ENCODE measurements at places on chromosomes 3 and 15.

GRCh38 chr3:186210852-186211500 lies 102.1 kb upstream of the ETV5 start:
- no peak for DNase-seq

GRCh38 chr3:157043771-157044170 lies 116.2 kb downstream of the CCNL1 start:
- DNase-seq: no peak

- no peak for DNase-seq
Observed at GRCh38 chr3:13865581-13865980, 14.3 kb downstream of the WNT7A start.

DNA sequence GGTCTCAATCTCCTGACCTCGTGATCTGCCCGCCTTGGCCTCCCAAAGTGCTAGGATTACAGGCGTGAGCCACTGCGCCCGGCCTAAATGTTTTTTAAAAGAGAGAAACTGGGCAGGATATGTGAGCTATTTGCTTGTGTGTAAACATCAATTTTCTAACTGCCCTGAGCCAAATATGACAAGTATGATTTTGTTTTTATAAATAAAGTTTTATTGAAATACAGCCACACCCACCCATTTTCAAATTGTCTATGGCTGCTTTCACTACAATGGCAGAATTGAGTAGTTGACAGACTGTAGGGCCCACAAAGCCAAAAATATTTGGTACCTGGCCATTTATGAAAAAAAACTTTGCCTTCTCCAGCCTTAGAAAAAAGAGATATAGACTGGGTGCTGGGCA lies 15.9 kb upstream of the HDC start:
- no peak for DNase-seq

GRCh38 chr15:75452364-75452864 lies 924 bp upstream of the SIN3A start:
- DNase-seq: peak; percentile 83

- no peak for DNase-seq
Observed at GRCh38 chr3:3744826-3745225, 54.4 kb upstream of the LRRN1 start.

GRCh38 chr3:55066551-55067047 lies 138.7 kb upstream of the LRTM1 start:
- no peak for DNase-seq

DNA sequence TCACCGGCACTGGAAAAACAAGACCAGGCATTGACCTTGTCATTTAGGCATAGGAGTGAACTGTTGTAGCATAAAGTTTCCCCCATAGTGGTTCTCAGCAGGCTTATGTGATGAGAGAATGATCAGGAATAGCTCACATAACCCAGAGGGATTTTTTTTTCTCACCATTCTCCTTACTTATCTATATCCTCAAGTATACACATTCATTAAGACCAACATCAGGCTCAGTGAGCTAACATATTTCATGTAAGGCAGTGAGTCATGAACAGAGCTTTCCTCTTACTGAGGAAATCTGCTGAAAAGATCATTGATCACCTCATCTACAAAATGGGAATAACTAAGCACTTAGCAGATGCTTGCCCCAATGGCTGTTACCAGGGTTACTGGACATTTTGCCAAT lies 396.6 kb upstream of the TMCO5A start:
- no peak for DNase-seq

DNA sequence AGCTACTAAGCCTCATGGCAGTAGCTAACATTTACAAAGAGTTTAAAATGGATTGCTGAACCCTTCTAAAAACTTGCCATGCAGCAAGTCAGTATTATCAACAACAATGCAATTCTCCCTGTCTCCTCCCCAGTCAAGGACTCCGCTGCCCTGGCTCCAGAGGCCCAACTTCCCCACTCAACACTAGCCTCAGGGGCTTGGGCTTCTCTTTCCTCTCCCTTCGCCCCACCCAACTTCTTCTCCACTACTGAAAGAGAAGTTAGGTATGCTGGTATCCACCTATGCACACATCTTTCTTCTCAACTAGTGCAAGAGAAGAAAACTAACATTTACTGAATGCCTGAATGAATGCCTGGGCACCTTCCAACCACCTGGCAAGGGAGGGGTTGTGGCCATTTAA lies 30.7 kb downstream of the TLE3 start:
- DNase-seq: no peak

- DNase-seq: no peak
Observed at GRCh38 chr3:107588217-107588616, 65.5 kb downstream of the BBX start.

DNA sequence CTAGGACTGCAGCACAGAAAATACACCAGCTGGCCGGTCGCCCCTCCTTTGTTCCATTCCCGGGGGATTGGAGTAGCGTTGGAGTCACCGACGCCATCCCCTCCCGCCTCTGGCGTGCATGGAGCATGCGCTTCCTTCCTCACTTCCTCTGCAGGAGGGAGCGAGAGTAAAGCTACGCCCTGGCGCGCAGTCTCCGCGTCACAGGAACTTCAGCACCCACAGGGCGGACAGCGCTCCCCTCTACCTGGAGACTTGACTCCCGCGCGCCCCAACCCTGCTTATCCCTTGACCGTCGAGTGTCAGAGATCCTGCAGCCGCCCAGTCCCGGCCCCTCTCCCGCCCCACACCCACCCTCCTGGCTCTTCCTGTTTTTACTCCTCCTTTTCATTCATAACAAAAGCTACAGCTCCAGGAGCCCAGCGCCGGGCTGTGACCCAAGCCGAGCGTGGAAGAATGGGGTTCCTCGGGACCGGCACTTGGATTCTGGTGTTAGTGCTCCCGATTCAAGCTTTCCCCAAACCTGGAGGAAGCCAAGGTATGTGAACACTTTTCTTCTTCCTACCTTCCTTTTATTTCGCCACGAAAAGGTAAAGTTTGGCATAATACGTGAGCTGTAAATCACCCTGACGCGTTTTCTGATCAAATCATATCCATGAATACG lies at the start of gene SCG3:
TSS of gene SCG3 (plus strand) at position 201 of the 661 bp plus-strand sequence. CDS start at position 454, 253 bp downstream.
- DNase-seq: peak; percentile 75

DNA sequence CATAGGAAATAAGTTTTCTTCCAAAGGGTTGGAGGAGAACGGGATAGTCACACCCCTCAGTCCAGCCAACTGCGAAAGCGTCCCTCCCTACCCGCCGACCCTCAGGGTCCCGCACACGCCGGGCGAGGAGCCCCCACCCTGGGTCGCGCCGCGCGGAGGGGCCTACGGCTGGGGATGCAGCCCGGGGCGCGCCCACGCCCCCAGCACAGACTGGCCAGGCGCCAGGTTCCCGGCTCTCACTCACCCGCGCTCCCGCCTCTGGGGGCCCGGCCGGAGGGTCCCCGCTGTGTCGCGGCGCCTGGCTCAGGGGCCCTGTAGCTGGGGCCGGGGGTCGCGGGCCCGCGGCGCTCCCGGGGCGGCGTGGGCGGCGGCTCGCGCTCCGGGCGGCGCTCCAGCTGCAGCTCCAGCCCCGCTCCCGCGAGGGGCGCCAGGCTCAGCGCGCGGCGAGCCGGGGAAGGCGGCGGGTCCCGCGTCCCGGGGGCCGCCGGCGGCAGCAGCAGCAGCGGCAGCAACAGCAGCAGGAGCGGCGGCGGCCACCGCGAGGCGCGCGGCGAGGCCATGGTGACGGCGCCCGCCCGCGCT lies 375 bp downstream of the HEG1 start:
- no peak for DNase-seq

- DNase-seq: no peak
Observed at GRCh38 chr3:53261712-53262111, 5.9 kb upstream of the TKT start.

- DNase-seq: no peak
Observed at GRCh38 chr3:58704745-58705144, 38.2 kb upstream of the FAM3D start.

DNA sequence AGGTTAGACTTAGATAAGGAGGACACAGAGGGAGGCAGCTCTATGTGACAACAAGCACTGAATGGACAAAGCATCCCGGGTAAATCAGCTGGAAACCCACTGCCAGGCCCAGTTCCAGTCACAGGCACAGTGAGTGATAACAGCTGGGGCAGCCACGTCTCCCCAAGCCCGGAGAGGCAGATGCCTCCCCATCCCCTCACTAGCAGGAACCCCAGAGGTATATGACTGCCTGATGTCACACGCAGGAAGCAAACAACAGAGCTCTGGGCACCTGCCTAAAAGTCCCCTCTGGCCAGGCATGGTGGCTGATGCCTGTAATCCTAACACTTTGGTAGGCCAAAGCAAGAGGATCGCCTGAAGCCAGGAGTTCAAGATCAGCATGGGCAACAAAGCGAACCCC lies 18.2 kb downstream of the C15orf62 start:
- no peak for DNase-seq

DNA sequence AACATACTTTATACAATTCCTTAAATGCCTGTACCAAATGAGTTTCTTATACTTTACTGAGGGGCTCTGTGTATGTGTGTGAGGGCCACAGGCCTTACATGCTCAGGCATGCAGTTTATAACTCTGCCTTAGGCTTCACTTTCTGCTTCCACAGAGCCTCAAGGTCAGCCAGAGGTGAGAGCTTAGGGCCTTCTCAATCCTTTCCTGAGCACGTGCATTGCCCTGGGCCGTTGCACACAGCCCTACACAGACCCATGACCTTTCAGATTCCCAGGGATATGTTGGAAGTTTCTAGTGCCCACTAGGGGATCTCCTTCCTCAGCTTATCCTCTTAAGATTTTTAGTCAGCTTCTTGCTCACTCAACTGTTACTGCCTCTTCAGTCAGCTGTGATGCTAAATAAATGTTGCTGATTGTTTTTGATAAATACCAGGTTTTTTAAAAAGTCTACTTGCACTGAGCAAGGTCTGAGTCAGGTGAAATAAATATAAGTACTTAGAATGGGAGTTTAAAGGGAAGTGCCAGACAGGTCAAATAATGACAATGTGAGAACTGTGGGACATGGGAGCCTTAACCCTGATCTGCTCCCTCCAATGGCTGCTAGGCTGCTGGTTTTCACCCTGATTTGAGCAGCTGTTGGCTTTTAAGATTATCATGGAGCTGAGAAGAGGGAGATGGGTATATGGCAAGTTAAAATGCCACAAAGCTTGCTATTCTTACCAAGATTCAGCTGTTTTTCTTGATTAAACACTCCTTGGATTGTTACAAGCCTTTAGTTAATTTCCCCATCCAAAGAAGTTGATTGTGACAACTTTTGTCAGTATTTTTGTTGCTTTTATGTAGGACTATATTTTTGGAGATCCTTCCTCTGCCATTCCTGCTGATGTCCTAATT lies 169.5 kb downstream of the PLD1 start:
- no peak for DNase-seq

- peak; percentile 86 for DNase-seq
Observed at GRCh38 chr3:153210660-153211059, 48.6 kb downstream of the RAP2B start.

DNA sequence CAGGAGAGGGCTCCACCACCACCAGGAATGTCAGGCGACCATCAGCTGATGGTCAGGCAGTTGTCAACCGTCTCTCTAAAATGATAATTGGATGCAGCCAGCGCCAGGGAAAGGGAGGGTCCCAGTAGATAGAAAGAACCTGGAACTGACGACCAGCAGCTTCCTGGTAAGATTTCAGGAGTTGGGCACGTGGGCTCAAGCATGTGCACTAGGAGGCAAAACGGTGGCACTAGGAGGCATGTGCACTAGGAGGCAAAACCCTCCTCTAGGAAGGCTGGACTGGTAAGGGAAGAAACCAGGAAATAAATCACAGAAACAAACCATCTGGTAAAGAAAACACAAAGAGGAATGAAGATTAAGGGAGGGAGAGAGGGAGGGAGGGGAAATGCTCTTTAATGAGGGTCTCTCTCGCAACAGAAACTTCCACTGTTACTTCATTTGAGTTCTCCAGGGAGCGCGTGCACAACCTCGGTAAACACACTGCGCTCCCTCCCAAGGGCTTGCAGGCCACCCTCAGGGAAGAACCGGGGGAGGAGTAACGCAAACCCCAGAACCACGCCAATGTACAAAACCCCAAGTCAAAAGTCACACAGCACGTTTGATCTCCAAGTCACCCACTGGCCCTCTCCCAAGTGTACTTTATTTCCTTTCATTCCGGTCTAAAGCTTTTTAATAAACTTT lies 116.7 kb downstream of the XXYLT1 start:
- DNase-seq: no peak

- no peak for DNase-seq
Observed at GRCh38 chr3:49775538-49775937, 10.8 kb downstream of the IP6K1 start.

- peak; percentile 7 for DNase-seq
Observed at GRCh38 chr15:80730926-80731325, 35.8 kb downstream of the ABHD17C start.

GRCh38 chr15:92429378-92430068 lies 35.8 kb downstream of the ST8SIA2 start:
- DNase-seq: no peak

DNA sequence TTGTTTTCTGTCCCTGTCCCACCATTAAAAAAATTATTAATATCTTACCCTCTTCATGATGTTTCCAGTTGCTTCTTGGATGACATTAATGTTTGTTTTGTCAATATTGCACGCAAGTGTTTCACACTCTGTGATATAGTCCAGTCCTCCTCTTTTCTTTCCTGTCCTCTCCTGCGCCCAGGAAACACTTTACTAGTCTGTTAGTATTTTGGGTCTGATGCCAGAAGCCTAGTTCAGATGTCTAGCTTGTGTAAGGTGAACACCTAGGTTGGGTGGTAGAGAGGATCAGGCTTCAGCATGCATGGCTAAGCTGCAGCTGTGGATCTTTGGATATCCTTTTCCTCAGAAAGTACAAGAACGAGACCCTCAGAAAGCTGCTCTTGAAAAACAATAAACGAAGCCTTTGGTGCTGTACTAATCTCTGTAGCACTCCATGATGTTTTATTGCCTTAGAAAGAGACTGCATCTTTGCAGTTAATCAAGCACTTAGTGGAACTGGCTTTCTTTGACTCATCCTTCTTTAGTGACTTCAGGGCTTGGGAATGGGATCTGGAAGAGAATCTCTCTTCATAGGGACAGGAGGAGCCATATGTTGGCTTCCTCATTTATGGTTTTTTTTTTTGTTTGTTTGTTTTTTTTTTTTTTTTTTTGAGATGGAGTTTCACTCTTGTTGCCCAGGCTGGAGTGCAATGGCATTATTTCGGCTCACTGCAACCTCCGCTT lies 253.4 kb downstream of the LPP start:
- no peak for DNase-seq

DNA sequence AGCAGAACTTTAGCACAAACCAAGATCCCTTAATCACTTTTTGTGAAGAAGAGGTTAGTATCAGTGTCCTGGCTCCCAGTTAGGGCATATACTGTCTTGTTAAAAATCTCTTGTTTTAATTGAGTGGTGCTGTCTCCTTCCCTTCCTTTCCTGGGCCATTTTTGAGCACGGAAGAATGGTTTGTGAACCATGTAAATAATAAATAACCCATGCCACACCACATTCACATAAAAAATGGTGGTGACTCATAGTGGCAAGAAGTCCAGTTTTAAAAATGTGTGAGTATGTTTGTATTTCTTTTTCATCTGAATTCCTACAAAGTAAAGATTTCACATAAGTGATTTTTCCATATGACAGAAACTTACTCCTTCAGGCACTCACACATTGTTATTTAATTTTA lies 59.1 kb upstream of the SPRED1 start:
- DNase-seq: no peak
